NCI-H1092 treated with DMSO at 0.1 percent for 48 hours (cell line): ENCODE measurements at places on chromosomes 12 and 14.

DNA sequence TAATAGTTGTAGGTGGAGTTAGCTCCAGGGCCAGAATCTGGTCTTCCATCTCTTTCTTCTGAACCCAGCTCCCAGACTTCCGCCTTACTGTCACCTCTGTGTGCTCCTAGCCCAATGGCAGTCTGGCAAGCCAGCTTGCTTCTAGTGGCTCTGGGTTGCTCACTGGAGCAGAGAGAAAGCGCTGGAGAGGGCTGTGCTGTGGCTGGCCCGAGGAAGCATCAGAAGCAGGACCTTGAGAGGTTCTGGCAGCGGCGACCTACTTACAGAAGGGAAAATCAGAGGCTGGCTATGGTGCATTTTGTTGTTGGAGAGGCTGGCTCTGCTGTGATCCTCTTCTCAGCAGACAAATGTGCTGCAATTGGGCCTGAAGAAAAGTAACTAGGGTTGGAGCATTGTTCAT is 28.6 kb downstream of the KCNA5 start:
- no peak for DNase-seq

- DNase-seq: no peak
Measured at GRCh38 chr12:28512406-28512805, 322.1 kb downstream of the CCDC91 start.

DNA sequence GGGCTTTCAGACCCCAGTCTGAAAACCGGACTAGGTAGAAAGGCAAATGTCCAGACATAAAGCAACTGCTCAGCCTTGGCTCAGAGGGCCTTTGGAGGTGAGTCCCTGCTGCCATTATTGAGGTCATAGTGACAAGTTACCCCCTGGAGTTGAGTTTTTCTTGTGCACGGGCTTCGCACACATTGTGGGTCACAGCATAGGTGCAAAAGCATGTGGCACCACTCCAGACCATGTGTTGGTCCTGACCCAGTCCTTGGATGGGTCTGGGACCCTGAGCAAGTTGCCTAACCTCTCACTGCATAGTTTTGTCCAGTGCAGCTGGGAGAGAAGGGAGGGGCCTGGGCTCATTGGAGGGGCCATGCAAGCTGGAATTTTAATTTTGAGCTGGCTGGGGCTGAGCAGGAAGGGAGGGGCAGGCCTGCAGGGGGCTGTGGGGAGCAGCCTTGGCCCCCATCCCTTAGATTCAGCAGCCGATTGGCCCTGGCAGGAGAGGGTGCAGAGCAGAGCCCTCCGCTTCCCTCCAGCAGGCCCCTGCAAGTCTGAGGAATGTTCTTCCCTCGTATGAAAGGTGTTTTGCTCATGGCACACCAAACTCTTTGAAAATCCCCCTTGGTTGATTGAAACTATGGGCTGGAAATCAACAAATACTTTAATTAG is 4.2 kb upstream of the KRT5 start:
- no peak for DNase-seq

- DNase-seq: no peak
Measured at GRCh38 chr14:84203896-84204295, 1326.0 kb upstream of the FLRT2 start.

DNA sequence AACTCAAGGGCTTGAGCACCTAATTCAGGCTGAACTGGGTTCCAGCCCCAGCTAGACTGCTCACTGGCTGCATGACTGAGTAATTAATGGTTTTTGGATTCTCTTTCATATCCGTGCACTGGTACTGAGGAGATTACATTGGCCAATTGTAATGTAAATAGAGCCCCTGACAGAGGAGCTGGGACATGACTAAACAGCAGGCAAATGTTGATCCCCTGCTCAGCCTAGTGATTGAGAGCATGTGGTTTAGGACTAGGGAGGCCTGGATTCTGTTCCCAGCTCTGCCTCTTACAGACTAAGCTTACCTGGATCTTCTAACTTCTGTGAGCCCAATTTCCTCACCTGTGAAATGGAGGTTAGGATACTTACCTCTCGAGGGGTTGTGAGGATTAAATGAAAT is 204.3 kb downstream of the ESR2 start:
- no peak for DNase-seq

GRCh38 chr12:120710805-120711296 is 593 bp downstream of the UNC119B start:
- no peak for DNase-seq
